ENCODE measurements at places on chromosomes 13 and 19.
A peak's percentile ranks its signal among the peaks of the same experiment; 100 is the strongest.

- no peak for DNase-seq
These were observed 254.4 kb downstream of the DLEU7 start for GRCh38 chr13:50589139-50589538.

GRCh38 chr13:110044551-110045111 is 258.2 kb upstream of the IRS2 start:
- no peak for DNase-seq

DNA sequence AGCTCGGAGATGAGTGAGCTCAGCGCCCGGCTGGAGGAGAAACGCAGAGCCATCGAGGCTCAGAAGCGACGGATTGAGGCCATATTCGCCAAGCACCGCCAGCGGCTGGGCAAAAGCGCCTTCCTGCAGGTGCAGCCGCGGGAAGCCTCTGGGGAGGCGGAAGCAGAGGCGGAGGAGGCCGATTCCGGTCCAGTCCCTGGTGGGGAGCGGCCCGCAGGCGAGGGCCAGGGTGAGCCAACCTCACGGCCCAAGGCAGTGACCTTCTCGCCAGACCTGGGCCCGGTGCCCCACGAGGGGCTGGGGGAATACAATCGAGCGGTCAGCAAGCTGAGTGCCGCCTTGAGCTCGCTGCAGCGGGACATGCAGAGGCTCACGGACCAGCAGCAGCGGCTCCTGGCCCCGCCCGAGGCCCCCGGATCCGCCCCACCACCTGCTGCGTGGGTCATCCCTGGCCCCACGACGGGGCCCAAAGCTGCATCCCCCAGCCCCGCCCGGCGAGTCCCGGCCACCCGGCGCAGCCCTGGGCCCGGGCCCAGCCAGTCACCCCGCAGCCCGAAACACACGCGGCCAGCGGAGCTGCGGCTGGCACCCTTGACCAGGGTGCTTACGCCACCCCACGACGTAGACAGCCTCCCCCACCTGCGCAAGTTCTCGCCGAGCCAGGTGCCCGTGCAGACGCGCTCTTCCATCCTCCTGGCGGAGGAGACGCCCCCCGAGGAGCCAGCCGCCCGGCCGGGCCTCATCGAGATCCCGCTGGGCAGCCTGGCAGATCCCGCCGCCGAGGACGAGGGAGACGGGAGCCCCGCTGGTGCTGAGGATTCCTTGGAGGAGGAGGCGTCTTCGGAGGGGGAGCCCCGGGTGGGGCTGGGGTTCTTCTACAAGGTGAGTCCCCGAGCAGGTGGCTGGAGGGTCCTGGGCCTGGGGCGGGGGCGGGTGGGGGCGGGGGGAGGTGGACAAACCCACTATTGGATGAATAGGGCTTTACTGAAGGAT is 16.8 kb downstream of the XAB2 start:
- DNase-seq: no peak

DNA sequence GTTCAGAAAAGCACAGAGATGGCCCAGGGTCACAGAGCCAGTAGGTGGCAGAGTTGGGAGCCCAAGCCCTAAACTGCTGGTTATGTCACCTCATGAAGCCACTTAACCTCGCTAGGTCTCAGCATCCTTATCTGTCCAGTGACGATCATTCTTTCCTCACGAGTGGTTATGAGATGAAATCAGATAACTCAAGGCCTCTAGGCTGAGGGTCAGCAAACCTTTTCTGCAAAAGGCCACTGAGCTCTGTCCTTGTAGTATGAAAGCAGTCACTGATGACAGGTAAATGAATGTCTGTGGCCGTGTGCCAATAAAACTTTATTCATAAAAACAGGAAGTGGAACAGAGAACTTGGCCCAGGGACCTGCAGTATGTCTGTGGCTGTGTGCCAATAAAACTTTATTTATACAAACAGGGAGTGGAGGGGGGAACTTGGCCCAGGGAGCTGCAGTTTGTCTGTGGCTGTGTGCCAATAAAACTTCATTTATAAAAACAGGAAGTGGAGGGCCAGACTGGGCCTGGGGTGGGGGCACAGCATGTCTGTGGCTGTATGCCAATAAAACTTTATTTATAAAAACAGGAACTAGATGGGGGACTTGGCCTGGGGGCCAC is 71.2 kb downstream of the GNG7 start:
- no peak for DNase-seq

DNA sequence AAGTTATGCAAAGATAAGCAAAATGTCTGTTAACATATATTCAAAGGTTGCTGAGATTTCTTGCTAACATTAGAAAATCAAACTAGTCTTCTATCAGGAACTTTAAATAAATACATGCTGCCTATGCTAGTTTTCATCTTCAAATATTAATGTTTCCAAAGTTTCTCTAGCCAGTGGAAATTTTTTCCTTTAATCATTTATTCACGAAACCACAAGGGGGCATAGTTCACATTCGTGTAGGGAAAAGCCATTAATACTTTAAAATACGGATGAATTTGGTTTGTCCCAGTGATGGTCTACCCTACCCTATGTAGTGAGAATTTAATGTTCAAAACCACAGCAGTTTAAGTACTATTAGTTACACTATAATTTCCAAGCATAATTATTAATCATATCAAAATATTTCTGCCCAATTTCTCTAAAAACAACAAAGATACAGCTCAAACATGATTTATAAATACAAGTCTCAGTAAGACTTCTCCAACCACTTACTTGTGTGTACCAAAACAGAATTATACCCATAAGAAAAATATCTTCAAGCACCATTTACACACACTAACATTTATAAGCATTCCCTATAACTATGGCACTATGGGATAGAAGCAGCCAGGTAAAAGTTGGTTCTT is 16.2 kb downstream of the NUFIP1 start:
- no peak for DNase-seq

GRCh38 chr19:20616071-20616470 is 45.3 kb downstream of the ZNF626 start:
- DNase-seq: no peak

DNA sequence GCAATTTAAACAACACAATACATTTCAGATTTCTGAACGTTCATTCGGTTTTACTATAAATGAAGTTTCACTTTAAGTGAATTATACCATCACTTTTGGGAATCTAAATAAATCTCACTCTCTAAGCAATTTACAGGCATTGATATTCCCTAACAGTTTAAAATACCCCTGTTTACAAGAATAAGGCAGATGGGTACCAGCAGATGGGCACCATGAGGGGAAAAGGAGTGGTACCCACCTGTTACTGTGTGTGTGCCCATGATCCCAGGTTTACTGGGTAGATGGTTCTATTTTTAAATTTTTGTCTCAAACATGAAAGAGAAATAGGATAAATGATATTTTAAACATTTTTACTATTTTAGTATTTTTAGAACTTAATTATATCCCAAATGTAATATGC is 212.9 kb downstream of the PCDH9 start:
- no peak for DNase-seq

DNA sequence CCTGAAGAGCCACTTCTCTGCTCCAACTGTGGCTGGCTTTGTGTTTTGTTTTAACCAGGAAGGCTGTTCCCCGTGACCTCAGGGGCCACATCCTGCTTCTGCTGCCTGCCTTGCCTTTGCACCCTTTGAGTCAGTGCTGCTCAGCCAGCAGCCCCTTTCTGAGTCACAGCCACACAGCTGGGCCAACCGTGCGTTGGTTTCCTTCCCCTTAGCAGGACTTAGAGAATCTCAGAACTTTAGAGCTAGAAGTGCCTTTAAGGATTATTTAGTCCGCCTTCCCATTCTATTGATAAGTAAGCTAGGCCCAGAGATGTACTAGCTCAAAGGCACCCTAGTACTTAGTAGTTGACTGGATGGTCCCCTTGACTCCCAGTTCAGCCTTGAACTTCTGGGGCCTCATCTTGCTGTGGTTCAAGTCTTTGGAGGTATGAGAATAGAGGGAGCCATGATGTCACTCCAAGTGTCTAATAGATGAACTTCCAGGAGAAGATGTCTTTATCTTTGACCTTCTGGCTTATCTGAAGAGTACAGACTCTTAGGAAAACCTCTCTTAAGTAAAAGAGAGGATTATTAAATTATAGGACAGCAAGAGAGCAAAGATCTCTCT is 8.0 kb downstream of the RGCC start:
- DNase-seq: peak; percentile 66

DNA sequence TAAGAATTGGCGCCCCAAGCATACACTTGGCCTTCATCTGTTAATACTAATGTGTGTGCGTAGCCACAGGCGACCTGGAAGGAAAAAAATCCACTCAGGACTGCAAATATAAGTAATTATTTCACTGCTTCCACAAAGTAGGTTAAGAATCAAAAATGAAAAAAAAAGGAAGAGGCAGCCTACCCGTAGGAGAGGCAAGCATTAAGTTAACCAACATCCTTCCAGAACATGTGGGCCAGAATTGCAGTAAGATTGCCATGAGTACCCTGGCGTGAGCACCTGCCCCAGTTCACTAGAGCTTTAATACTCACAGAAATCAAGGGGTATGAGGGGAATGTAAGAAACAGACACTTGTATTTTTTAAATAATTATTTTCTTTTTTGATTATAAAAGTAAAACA is 22.2 kb downstream of the RCBTB2 start:
- no peak for DNase-seq

GRCh38 chr19:18697680-18698079 is 14.2 kb downstream of the CRTC1 start:
- DNase-seq: no peak

GRCh38 chr19:44662691-44663385 is 8.4 kb upstream of the CEACAM19 start:
- no peak for DNase-seq

- no peak for DNase-seq
These were observed at the start of gene TBXA2R for GRCh38 chr19:3606690-3607289. Gene TBXA2R, minus strand, starts transcription at chr19:3606875. Its CDS starts 6,241 bp downstream, at chr19:3600634.

DNA sequence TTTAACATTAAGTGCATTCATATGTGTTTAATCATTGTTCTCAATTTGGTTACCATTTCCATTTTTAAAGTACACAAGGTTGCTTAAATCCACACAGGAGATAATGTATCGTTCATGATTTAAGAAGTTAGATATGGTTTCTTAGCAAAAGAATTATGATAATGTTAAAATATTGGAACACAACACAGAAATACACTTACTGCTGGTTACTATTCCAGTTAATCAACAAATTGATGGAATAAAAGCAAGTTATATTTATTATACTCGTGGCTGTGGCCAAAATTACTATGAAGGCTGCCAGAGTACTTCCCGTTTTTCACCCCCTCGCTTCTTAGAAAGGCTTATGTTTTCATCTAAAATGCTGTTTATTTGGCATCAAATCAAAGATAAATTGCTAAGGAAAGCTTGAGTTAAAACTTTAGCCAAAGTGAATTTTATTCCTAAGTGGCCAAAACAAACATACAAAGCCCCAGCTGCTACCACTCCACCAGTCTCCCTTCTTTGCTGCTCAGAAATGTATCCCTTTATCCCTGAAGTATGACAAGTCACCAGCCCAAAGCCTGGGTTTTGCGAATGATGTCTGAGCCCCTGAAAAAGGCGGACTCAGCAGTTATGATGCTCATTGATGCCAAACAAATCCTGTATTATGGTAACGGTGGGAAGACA is 27.7 kb downstream of the LCP1 start:
- DNase-seq: no peak

GRCh38 chr13:100600915-100601314 is 12.3 kb upstream of the GGACT start:
- DNase-seq: no peak

DNA sequence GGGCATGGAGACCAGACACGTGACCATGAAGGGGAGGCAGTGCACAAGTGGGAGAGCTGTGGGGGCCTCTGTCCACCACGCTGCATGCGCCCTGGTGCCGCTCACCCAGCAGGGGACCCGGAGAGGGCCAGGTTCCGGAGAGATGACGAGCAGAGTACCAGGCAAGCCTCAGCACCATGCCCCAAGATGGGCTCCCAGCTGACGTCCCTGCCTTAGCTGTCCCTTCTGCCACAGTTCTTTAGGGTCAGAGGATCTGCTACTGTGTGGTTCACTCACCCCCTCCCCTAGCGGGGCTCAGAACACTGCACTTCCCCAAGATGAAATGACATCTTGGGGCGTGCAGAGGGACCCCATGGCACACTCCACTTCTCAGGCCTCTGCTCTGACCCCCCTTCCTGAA is 9.6 kb upstream of the PRKD2 start:
- no peak for DNase-seq

GRCh38 chr19:3095441-3096191 is 1.5 kb downstream of the GNA11 start:
- DNase-seq: peak; percentile 42

DNA sequence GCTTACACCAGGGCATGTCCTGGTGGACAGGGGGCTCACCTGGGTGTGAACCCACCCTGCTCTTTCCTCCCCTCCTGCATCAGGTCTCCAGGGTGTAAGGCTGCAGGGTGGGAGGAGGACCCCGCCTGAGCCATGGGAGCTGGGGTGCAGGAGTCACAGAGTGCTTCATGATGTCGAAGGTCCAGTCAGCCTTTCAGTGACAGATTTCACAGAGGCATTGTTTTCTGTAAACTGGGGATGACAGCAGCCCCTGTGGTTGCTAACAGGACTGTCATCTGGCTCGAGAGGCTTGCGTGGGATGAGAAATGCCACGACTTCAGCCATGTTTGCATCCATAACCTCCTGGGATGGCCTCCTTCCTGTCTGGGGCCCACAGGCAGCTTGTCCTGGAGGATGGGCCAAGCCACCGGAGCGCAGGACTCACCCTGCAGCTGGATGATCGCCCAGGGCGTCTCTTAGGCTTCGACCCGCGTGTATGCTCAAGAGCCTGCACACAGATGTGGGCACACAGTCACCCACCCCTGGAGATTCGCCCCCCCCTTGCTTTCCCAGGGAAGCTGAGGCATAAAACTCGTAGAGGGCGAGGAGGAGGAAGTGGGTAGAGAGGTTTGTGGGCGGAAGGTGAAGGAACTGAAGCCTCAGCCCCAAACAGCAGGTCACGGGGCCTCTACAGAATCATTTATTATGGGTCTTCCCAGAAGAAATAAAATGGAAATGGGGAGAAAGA is 4.9 kb downstream of the NANOS3 start:
- no peak for DNase-seq

GRCh38 chr13:102693250-102693649 is 1.6 kb downstream of the METTL21C start:
- DNase-seq: no peak

- no peak for DNase-seq
These were observed 50.5 kb downstream of the ATP7B start for GRCh38 chr13:51960766-51961165.

GRCh38 chr19:17103177-17103576 is 27.6 kb downstream of the MYO9B start:
- no peak for DNase-seq

GRCh38 chr13:85615031-85615430 is 184.2 kb downstream of the SLITRK6 start:
- DNase-seq: no peak

All from stimulated activated CD4-positive, alpha-beta T cell treated with anti-CD3 and anti-CD28 coated beads, Interleukin-15, amount 100 ng/mL, for 1 hour (primary cell).